Amniotic epithelial cell (primary cell): ENCODE measurements at places on chromosomes 2 and 18.

DNA sequence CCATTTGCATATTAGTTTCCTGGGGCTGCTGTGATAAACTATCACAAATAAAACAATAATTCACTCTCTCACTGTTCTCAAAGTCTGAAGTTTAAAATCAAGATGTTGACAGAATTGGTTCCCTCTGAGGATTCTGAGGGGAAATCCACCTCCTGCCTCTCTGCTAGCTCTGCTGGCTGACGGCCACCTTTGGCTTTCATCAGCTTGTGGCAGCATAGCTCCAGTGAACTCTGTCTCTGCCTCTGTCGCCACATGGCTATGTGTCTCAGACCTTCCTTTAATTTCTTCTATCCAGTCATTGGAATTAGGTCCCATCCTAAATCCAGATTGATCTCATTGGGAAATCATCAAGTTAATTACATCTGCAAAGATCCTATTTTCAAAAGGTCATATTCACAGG lies 38.9 kb upstream of the TRIM43 start:
- no peak for DNase-seq

DNA sequence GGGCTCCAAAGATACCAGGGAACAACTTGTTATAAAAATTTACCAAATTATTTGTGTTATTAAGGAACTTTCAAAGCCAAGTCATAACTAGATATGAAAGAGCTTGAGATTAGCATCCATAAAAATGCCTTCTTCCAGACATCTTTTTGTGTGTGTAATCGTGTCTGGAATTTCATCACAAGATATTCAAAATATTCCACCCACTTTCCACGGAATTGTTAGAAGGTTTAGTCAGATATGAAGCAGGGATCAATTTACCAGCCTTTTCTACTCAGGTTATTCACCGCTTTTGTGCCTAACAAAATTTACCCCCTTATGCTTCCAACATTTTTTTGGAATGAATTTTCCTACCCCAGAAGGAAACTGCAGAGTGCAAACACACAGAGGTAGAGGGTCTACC lies 130.2 kb upstream of the ACVR2A start:
- DNase-seq, result peak; percentile 17

DNA sequence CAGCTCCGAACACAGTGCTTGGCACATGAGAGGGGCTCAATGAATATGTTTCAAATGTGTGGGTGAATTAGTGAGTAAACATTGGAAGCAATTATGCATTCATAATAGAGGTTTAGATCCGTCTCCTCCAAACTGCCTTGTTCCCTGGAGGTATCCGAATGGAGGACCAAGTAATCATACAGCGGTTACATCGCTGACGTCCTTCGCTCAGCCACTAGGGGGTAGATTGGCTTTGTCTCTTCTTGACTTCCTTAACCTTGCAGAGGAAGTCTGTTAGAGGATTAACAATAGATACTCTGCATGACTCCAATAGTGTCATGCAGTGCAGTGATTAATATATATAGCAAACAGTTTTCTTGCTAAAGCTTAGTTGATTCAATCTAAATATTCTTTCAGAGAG lies 517.0 kb downstream of the PTPRM start:
- DNase-seq, result peak; percentile 41

GRCh38 chr18:51361130-51361860 lies 163.8 kb upstream of the MEX3C start:
- peak; percentile 52 for DNase-seq

DNA sequence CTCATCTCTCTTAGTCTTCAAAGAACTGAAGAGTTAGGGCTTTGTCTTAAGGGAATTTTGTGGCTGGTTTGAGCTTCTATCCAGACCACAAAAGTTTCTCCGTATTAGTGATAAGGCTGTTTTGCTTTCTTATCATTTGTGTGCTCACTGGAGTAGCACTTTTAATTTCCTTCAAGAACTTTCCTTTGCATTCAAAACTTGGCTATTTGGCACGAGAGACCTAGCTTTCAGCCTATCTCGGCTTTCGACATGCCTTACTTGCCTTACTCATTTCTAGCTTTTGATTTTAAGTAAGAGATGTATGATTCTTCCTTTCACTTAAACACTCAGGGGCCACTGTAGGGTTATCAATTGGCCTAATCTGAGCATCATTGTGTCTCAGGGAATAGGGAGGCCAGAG lies 29.9 kb downstream of the HDHD2 start:
- peak; percentile 56 for DNase-seq

DNA sequence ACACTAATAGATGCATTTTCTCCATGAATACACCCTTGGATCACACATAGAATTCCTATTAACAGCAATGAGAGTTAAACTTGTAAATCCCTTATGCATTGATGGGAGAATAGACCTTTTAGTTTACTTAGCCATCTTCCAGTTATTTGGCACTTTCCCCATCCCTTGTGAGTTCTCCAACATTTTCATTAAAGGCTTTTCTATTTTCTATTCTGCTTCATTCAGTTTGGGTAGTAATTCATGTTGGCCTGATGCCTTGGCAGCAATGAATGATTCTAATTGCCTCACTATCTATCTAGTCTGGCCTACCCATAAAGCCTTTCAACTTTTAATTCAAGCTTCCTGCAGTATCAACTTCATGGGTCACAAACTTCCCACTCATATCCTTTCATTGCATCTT lies 32.3 kb downstream of the TBR1 start:
- DNase-seq, result no peak

GRCh38 chr18:45760462-45761036 lies 36.6 kb downstream of the SLC14A1 start:
- DNase-seq, result no peak

GRCh38 chr18:60500960-60501359 lies 128.4 kb upstream of the MC4R start:
- DNase-seq, result no peak

GRCh38 chr18:56076723-56077122 lies 488.7 kb upstream of the TCF4 start:
- no peak for DNase-seq

DNA sequence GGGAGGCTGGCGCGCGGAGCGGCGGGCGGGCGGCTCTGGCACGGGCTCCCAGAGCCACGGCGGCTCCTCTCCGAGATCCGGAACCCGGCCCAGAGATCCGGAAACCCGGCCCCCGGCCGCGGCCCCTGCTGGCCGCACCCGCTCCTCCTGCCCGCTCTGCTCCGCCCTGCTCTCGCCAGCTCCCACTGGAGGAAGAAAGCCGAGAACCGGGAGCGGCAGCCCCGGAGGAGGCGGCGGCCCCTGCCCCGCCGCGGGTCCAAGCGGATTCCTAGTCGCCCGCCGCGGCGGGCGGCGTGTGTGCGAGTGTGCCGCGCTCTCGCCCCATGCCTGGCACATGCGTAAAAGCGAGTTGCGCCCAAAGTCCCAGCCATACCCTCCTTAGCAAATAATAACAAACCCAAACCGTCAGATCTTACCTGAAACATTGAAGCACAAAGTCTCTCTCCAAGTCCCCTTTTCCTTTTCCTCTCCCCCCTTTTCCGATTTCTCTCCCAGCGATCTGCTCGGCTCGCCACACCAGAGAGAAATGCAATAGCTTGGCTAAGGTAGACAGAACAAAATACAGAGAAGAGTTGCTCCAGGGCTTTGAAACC lies 108.7 kb upstream of the KCTD1 start:
- DNase-seq, result peak; percentile 55

DNA sequence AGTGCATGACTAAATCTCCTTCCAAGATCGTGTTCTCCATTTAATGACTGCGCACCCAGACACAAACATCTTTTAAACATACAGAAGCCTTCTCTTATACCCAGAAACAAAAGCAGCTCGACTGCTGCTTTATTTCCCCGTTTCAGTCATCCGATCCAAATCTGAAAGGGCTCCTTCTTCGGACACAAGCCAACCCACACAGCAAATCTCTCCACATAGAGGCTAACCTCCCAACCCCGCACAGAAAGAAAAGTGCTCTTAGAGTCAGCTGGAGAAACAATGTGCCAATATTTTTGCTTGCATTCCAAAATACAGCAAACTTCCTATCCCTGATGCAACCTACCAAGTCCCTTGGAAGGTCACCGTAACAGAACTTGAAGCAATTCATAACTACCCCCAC lies 29.1 kb downstream of the GAREM1 start:
- no peak for DNase-seq

GRCh38 chr2:230327418-230328154 lies 593 bp downstream of the SP140L start:
- peak; percentile 21 for DNase-seq

- DNase-seq, result peak; percentile 51
These were observed 78.1 kb downstream of the IRS1 start for GRCh38 chr2:226721541-226721940.

- DNase-seq, result no peak
These were observed 26.3 kb downstream of the TMEM163 start for GRCh38 chr2:134692499-134692898.

DNA sequence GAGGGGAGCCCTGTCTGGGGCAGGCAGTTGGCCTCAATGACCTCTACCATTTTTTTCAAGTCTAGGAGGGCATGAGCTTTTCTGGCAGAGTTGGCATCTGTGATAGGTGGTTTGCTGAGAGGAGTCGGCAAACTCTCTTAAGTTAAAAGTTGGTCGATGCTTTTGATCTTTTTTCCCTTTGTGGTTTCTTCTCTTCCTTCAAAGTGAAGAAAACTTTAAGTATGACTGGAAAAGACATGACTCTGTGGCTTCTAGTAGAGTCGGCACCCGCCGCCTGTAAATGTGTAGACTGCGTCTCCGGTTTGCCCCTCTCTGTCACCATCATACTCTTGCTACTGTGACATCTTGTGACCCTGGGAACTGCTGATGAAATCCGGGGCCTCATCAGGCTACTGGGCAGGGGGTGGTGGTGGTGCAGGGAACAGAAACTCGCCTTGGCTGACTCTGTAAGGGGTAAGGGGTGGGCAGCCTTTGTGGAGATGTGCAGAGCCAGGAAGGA lies 21.1 kb downstream of the INPP5D start:
- no peak for DNase-seq

DNA sequence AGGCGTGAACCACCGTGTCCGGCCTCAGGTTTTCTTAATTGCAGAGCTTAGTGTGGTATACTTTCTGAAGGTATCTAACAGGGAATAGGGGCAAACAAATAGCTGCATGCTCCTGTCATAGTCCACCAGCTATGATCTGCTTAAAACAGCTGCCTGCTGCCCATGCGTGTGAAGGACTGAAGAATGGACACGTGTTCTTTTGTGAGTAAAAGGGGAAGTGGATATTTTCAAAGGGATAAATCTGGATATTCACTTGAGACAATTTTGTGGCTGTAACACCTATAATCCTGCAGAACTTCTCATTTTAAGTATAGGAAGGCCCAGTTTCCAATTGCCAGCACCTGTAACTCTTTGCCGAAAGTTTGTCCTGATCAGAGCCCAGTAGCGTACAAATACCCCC lies 44.7 kb downstream of the TRPM8 start:
- DNase-seq, result no peak
